ENCODE measurements at places on chromosomes 11 and 22.

DNA sequence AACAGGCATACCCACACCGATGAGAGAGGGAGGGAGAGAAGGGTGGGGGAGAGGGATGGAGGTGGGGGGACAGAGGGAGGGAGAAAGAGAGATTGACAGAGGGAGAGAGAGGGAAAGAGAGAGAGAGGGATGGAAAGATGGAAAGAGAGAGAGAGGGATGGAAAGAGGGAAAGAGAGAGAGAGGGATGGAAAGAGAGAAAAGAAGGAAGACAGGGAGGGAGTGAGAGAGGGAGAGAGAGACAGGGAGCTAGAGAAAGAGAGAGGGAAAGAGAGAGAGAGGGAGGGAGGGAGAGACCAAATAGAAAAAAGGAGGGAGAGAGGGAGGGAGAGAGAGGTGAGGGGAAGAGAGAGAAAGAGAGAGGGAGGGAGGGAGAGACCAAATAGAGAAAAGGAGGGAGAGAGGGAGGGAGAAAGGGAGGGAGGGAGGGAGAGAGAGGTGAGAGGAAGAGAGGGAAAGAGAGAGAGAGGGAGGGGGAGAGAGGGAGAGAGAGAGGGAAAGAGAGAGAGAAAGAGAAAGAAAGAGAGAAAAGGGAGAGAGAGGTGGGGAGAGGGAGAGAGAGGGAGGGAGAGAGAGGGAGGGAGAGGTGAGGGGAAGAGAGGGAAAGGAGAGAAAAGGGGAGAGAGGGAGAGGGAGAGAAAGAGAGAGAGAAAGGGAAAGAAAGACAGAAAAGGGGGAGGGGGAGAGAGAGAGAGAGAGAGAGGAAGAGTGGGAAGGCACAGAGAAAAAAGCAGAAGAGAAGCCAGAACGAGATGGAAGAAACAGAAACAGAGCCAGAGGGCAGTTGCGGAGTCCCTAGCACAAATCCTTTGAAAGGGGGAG lies 23.8 kb downstream of the MB start:
- no peak for DNase-seq

DNA sequence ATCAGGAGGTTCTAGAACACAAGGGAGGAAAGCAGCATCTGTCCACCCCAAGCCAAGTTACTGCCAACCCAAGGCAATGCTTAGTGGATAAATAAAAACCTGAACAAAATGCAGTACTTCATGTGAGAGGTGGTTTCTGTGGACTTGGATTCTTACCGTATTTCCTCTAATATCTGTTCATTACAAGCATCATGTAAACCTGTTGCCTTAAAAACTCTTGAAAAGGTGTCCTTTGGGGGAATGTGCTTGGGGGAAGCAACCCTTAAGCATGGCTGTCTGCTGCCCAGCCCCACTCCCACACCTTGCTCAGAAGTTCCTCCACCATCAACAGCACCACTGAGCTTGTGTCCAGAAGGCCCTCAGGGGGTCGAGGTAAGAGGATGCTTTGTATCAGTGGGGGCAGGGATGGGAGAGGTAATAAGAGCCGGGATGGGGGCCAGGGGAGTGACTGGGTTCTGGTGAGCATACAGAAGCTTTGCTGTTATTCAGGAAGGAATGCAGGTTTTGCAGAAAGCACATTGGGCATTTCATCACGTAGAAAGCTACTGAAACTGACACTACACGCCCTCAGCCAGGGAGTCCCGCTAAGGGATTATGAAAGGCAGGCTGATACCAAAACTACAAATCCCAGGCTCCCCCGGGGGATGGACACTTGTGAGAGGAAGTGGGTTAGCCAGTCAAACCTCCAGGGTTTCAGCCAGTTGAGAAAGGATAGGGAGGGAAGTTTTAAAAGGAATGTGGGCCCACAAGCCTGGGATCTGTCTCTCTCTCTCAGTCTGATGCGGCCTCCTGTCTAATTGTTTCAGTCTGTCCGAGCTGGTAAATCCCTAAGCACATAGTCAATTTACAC lies 52.0 kb downstream of the KCNJ1 start:
- DNase-seq, result no peak

GRCh38 chr11:12066056-12066798 lies 44.2 kb upstream of the MICAL2 start:
- DNase-seq, result no peak

GRCh38 chr11:43396617-43397016 lies 37.9 kb downstream of the TTC17 start:
- DNase-seq, result no peak

GRCh38 chr11:58647866-58648265 lies 25.4 kb downstream of the CNTF start:
- no peak for DNase-seq

DNA sequence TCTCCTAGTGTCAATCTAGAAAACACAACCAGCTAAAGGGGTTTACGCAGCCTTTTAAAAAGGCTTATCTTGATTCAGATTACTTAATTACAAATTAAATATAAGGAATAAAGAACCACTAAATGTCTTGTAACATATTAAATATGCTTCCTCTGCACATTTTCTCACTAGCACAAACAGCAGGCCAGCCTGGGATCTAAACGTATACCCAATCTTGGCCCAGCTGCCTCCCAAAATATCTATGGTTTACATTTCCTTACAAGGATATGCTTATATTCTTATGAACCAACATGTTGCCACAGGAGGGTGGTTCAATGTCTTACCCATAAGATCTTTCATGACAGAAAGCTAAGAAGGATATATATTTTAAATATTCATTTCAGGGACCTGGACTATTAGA lies 7.7 kb downstream of the LGR4 start:
- no peak for DNase-seq

DNA sequence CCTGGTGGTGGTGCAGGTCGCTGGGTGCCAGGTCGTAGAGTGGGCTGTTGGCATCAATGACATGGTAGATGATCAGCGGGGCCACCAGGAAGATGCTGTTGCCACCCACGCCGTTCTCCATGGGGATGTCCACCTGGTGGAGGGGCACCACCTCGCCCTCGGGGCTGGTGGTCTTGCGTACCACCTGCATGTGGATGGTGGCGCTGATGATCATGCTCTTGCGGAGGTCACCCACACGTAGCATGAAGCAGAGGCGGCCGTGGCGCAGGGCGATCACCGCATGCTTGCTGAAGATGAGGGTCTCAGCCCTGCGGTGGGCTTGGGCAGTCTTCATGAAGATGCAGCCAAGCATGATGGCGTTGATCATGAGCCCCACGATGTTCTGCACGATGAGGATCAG lies 1.2 kb downstream of the KCNJ11 start:
- no peak for DNase-seq

GRCh38 chr11:130637566-130637965 lies 189.1 kb downstream of the ADAMTS15 start:
- DNase-seq, result no peak

DNA sequence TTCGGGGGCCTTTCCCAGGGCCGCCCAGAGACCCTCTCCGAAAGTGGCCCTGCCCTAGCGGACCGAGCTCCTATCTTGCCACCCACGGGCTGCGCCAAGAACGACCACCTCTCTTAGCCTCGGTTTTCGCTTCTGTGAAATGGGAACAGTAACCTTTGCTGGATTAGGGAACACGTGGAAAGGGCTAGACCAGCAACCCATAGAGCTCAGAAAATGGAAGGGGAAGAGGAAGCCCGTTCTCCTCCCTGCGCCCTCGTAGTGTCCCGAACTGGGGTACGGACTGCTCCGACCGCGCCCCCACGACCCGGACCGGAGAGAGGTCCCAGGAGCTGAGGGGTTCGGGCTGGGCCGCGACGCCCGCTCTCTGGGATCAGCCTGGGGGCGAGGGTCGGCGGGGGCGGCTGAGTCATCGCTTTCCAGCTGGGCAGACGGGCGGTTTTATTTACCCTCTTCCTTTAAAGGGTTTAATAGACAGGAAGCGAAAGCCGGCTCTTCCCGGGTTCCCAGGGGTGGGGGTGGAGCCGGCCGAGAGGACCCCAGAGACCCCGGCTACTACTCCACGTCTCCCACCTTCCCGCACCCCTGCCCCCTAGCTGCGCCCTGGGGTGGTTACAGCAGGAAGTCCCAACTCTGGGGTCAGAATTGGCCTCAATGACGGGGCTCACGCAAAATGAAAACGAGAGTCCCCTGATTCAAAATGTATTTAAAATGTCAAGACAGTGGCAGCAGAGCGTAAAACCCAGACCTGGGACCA lies 907 bp upstream of the PHLDA2 start:
- DNase-seq, result no peak

- DNase-seq, result no peak
Observed at GRCh38 chr11:117002639-117003299, 95.5 kb downstream of the SIK3 start.

DNA sequence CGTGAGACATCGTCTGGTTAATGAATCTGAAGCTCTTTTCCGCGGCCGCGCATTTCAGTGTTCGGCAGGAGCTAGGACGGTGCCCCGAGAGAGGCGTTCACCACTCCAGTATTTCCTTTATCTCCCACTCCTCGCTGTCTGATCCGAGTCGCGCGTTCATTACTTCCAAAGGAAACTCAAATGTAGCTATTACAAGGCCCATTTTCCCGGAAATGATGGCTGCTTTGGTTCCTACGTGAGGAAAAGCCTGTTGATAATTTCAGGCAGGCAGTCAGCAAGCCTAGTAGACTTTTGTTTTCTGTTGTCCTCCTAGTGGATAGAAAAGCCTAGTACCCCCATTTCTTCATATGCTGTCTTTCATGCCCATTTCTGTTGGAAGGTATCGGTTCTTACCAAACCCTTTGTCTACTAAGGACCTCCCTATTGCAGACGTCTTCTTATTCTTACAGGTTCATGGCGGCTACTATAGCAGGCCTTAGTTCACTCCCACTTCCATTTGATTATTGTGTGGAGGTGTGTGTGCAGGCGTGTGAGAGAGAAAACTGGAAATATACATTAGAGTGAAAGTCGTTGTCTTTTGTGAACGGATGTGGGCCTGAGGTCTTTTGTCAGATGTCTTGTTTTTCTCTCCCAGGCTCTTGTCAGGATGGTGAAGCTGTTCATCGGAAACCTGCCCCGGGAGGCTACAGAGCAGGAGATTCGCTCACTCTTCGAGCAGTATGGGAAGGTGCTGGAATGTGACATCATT lies 737 bp downstream of the RBM4 start:
- DNase-seq, result peak; percentile 22

- no peak for DNase-seq
Observed at GRCh38 chr22:30017375-30018223, 62.7 kb upstream of the HORMAD2 start.

GRCh38 chr11:68840661-68841653 lies 759 bp downstream of the CPT1A start:
- peak; percentile 7 for DNase-seq

DNA sequence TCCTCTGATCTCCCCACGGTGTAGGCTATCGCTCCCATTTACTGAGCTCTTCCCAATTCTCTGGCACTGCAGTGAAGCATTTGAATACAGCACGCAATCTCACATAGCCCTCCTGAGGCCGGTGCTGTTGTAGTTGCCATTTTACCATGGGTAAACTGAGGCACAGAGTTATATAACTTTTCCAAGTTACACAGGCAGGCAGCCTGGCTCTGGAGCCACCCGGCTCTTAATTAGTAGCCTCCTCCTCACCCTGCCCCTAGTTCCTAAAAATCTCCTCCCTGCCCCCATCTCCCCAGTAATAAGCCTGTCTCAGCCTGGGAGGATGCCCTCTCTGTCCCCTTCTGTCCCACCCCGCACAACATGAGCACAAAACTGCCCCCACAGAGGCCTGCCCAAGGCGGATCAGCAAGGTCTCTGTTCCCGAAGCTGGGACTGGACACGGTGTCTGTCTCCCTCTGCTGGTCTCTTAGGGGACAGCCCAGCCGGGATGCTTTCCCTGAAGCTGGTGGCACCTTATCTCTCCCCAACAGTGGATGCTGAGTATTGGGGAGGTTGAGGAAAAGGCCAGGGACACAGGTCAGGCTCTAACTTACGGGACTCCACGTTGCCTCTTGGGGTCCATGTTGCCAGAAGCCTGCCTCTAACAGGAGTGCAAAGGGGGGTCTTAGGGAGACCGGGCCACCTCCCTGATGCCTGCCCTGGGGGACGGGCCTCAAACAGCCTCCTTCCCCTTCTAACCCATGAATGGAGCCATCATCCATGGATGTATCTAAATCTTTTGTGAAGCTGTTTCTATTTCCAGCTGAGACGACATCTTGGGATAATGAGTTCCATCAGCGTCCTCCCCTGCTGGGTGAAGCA lies 9.1 kb upstream of the CLCF1 start:
- DNase-seq, result peak; percentile 83

GRCh38 chr11:28878025-28878424 lies 769.8 kb downstream of the METTL15 start:
- DNase-seq, result no peak

DNA sequence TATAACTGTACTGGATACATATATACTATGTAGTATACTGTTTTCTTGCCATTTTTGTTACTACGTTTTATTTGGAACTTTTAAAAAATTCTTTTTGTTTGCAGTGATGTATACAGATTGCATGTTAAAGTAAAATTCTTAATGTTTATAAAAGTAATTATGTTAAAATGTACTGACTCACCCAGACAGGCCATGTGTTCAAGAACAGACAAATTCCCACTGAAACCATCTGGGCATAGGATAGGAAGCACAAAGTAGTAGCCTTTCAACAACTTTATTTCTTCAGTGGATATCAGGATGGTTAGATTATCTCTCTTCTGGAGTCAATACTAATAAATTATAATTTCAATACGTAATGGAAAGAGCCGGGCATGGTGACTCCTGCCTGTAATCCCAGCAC lies 19.8 kb downstream of the PRMT3 start:
- DNase-seq, result no peak

- DNase-seq, result no peak
Observed at GRCh38 chr11:20511982-20512381, 87.4 kb upstream of the SLC6A5 start.

GRCh38 chr11:34641456-34641855 lies 20.6 kb downstream of the EHF start:
- DNase-seq, result no peak

GRCh38 chr11:97729546-97730272 lies 1291.0 kb upstream of the CNTN5 start:
- DNase-seq, result no peak

- no peak for DNase-seq
Observed at GRCh38 chr22:37747715-37748100, 50.9 kb downstream of the TRIOBP start.

- no peak for DNase-seq
Observed at GRCh38 chr11:66322732-66323427, 6.0 kb upstream of the CD248 start.

DNA sequence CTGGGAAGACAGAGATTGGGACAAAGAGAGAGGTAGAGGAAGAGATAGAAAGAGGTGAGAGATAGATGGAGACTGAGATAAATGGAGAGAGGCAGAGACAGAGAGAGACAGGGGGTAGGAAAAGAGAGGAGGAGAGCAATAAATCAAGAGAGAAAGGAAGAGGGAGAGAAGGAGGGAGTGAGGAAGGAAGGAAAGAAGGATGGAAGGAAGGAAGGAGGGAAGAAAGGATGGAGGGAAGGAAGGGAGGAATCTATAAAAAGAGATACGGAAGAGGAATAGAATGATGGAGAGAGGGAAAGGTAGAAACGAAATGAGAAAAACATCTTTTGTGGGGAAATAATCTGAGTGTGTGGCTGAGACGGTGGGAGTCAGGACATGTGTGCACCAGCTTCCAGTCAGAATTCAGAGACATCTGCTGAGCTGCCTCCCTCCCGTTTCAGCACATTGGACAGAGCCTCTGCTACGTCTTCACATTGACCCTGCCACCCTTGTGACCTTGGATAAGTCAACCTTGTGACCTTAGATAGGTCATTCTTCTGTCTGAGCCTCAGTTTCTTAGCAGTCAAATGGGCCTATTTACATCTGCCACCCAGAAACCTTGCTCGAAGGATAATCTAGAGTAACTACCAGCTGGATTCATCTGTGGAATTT lies 417.8 kb downstream of the MIAT start:
- no peak for DNase-seq

Data from activated CD4-positive, alpha-beta T cell treated with anti-CD3 and anti-CD28 coated beads, Interleukin-2, amount 50 U/mL, for 1 hour (primary cell).